ENCODE measurements at places on chromosomes 5 and 9.

- no peak overlapping the region for H3K27ac ChIP-seq
- H3K4me1 ChIP-seq, result no peaks in the 10 kb centered on the region
- no peaks in the 10 kb centered on the region for H3K36me3 ChIP-seq
- no peaks in the 10 kb centered on the region for H3K27me3 ChIP-seq
Measured at GRCh38 chr5:30725073-30725472, 468.4 kb upstream of the CDH6 start.

GRCh38 chr5:159343295-159344094, 13.2 kb upstream of the IL12B start:
- peak overlapping the region; percentile 21 for H3K27ac ChIP-seq
- H3K4me1 ChIP-seq, result peaks cover 38% of the 10 kb centered on the region
- H3K27me3 ChIP-seq, result no peaks in the 10 kb centered on the region
- H3K36me3 ChIP-seq, result peaks cover 16% of the 10 kb centered on the region
- DNase-seq, result no peak
- no peak overlapping the region for H3K4me3 ChIP-seq

- H3K4me3 ChIP-seq, result no peak overlapping the region
- no peaks in the 10 kb centered on the region for H3K4me1 ChIP-seq
- H3K27me3 ChIP-seq, result no peaks in the 10 kb centered on the region
- no peak overlapping the region for H3K27ac ChIP-seq
- no peak for DNase-seq
- no peaks in the 10 kb centered on the region for H3K36me3 ChIP-seq
Measured at GRCh38 chr5:13478831-13479465, 465.5 kb downstream of the DNAH5 start.

DNA sequence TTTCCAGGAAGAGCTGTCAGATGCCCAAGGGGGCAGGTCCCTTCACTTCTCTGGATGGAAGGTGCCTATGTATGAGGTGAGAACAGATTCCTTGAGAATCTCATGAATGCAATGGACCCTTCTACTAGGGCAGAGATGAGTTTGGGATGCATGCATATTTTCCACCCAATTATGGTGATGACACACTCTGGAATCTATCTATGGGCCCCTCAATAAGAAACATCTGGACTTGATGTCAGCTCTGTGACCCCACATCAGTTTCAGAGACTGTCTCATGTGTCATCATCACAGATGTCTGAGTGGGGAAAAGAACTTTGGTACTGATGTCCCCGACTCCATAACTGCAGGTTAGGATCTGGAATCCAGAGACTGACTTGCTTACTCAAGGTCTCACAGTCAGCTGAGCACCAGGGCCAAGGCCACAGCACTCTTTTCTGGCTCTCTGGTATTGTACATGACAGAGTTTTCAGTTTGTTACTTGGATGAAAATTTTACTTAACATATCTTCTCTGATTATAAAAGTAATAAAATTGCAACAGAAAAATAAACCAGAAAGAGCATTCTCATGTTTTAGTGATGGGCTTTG, 177.0 kb downstream of the DCP2 start:
- no peak overlapping the region for H3K27ac ChIP-seq
- no peak for DNase-seq
- no peaks in the 10 kb centered on the region for H3K36me3 ChIP-seq
- H3K27me3 ChIP-seq, result peaks cover 7% of the 10 kb centered on the region
- H3K4me1 ChIP-seq, result no peaks in the 10 kb centered on the region
- no peak overlapping the region for H3K4me3 ChIP-seq

DNA sequence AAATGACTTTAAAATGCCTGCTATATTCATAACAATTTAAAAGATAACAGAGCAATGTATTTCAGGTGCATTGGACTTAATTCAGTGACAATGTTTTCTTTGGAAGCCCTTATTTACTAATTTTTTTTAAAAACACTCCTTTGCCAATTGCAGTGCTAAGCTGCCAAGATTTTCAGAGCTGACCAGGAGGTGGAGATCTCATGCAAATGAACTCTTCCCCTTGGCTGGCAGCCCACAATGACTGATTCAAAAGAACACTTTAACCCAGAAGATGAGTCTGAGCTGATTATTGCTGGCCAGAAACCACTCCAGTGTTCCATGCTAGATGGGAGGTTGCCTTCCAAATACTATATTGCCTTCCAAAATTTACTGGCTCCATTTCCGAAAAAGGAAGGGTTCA, 128.3 kb upstream of the CCNH start:
- DNase-seq, result no peak
- no peaks in the 10 kb centered on the region for H3K4me1 ChIP-seq
- H3K27me3 ChIP-seq, result no peaks in the 10 kb centered on the region
- H3K36me3 ChIP-seq, result no peaks in the 10 kb centered on the region

GRCh38 chr5:33840927-33841547, 50.8 kb downstream of the ADAMTS12 start:
- H3K4me3 ChIP-seq, result no peak overlapping the region
- H3K27me3 ChIP-seq, result peaks cover 9% of the 10 kb centered on the region
- no peak overlapping the region for H3K27ac ChIP-seq
- H3K36me3 ChIP-seq, result no peaks in the 10 kb centered on the region
- no peak for DNase-seq

- H3K36me3 ChIP-seq, result no peaks in the 10 kb centered on the region
- H3K4me3 ChIP-seq, result no peak overlapping the region
- no peak overlapping the region for H3K27ac ChIP-seq
- peaks cover 13% of the 10 kb centered on the region for H3K4me1 ChIP-seq
- H3K27me3 ChIP-seq, result no peaks in the 10 kb centered on the region
Measured at GRCh38 chr5:112958093-112959088, 18.2 kb upstream of the DCP2 start.

GRCh38 chr5:74638970-74639806, 1.3 kb downstream of the ENC1 start:
- H3K4me1 ChIP-seq, result peaks cover 27% of the 10 kb centered on the region
- peak overlapping the region; percentile 69 for H3K27ac ChIP-seq
- H3K4me3 ChIP-seq, result peak overlapping the region; percentile 97
- H3K36me3 ChIP-seq, result peaks cover 6% of the 10 kb centered on the region
- DNase-seq, result no peak

DNA sequence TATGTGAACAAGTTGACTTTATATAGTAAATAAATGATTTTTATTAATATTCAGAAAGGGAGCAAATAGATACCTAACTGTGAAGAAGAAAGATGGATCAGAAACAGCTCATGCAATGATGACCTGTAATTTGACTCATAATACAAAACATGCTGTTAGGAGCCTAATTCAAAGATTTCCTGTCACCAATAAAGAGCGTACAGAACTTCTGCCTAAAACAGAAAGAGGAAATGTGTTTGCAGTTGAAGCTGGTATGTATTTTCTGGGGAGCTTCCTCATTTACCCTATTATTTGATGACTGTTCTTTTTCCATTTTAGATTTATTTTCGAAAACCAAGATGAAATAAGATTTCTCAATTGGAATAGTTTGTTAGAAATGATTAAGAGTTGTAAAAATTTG, 11.4 kb downstream of the YTHDC2 start:
- peaks cover 10% of the 10 kb centered on the region for H3K36me3 ChIP-seq
- peaks cover 12% of the 10 kb centered on the region for H3K4me1 ChIP-seq
- H3K4me3 ChIP-seq, result no peak overlapping the region
- no peaks in the 10 kb centered on the region for H3K27me3 ChIP-seq
- peak overlapping the region; percentile 70 for H3K27ac ChIP-seq

- DNase-seq, result no peak
- H3K4me3 ChIP-seq, result no peak overlapping the region
- peaks cover 6% of the 10 kb centered on the region for H3K36me3 ChIP-seq
- H3K4me1 ChIP-seq, result peaks cover 18% of the 10 kb centered on the region
Measured at GRCh38 chr9:106864373-106865143, 1.6 kb downstream of the ZNF462 start.

DNA sequence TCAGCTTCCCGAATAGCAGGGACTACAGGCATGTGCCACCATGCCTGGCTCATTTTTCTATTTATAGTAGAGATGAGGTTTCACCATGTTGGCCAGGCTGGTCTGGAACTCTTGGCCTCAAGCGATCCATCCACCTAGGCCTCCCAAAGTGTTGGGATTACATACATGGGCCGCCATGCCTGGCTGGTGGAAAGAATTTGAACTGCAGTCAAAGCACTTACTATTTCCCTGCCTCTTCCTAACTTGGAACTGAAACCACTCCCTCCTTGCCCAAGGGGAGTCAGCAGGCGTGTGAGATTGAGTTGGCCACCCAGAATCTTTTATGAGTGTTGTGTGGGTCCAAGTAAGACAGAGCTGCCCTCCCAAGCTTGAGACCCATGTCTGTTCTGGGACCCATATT, 86.1 kb upstream of the PTPN3 start:
- H3K4me3 ChIP-seq, result no peak overlapping the region
- DNase-seq, result no peak
- peaks cover 4% of the 10 kb centered on the region for H3K27me3 ChIP-seq
- H3K36me3 ChIP-seq, result no peaks in the 10 kb centered on the region
- no peak overlapping the region for H3K27ac ChIP-seq
- H3K4me1 ChIP-seq, result no peaks in the 10 kb centered on the region

GRCh38 chr9:13956107-13956506, 357.8 kb downstream of the NFIB start:
- H3K36me3 ChIP-seq, result no peaks in the 10 kb centered on the region
- no peaks in the 10 kb centered on the region for H3K4me1 ChIP-seq
- no peak overlapping the region for H3K4me3 ChIP-seq
- DNase-seq, result no peak
- no peaks in the 10 kb centered on the region for H3K27me3 ChIP-seq
